ENCODE measurements at places on chromosomes 12 and 14.

DNA sequence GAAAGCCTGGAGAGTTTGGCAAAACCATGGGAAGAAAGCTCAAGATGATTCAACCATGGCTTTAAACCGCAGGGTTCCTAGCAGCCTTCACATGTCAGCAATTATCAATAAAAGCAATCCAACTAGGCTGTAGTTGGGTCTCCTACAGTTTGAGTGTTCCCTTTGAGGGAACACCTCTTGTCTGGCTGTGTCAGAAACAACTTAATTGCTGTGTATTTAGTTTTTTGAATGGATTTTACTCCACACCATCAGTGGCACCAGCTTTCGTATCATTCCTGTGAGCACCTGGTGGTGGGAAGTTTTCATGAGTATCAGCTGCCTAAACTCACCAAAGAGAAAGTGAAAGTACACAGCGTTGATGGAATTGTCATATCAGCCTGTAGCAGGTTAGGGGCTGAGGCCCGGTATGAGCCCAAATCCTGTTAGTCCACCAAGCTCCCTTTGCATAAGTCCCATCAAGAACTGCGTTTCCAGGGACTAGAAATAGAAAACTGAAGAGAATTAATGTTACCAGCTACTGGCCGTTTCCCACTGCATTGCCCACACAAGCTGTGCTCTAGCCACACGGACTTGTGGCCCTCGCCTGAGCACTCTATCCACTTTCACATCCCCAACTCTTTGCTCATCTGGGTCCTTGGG lies 10.9 kb upstream of the IL26 start:
- DNase-seq = no peak

- no peak for DNase-seq
These were observed 61.3 kb downstream of the C12orf50 start for GRCh38 chr12:87967871-87968270.

DNA sequence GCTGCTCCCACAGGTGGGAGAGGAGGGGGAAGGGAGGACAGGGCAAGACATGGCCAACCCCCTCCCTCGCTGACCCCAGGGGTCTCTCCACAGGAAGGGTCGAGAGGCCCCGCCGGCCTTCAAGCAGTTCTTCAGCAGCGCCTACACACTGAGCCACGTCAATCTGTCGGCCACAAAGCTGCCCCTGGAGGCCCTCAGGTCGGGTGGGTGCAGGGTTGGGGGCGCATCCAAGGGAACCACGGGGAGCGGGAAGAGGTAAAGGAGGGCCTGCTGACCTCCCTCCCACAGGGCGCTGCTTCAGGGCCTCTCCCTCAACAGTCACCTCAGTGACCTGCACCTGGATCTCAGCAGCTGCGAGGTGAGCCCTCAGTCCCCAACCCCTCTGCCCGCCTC lies 6.1 kb downstream of the CARMIL3 start:
- no peak for DNase-seq

- no peak for DNase-seq
These were observed 41.2 kb downstream of the CORO1C start for GRCh38 chr12:108690191-108690518.

DNA sequence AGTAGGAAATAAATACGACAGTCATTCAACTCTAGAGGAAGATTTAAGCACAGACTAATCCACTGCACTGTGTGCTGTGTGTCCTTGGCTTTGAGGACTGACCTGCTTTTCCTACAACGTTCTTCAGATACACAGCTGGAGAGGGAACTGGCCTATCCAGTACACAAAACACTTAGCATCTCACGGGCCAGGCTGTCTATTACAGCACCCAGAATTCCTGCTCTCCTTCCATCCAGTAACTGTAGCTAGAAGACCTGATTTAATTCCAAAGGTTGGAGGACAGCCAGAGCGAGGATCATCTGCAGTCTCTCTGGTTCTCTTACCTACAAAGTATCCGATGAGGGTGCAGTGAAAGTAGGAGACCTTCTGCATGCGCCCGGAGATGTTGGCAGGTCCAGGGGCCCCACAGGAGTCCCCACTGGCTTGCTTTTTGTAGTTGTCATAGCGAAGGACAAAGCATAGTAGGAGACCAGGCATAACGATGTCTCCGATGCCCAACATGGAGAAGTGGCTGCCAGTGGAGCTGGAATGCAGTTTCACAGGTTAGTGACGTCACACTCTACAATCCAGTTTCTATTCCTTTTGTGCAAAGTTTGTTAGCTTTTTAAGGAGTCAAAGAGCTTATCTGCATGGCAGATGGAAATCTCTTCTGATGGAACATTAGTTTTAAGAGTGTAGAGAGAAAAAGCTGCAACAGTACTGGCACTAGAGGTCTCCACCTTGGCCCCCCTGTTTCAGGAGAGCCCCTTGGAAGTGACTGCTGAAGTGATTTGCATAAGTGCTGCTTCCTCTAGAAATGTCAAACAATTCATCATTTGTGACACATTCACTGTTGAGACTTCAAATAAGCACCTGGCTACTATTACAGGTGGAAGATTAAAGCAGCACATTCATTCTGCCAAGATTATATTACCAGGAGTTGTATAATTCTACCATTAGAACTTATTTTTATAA lies 41.7 kb downstream of the ACADS start:
- no peak for DNase-seq

- no peak for DNase-seq
These were observed 156.0 kb downstream of the PHETA1 start for GRCh38 chr12:111212814-111213456.

GRCh38 chr14:50728836-50729235 lies 60.7 kb upstream of the SAV1 start:
- no peak for DNase-seq

DNA sequence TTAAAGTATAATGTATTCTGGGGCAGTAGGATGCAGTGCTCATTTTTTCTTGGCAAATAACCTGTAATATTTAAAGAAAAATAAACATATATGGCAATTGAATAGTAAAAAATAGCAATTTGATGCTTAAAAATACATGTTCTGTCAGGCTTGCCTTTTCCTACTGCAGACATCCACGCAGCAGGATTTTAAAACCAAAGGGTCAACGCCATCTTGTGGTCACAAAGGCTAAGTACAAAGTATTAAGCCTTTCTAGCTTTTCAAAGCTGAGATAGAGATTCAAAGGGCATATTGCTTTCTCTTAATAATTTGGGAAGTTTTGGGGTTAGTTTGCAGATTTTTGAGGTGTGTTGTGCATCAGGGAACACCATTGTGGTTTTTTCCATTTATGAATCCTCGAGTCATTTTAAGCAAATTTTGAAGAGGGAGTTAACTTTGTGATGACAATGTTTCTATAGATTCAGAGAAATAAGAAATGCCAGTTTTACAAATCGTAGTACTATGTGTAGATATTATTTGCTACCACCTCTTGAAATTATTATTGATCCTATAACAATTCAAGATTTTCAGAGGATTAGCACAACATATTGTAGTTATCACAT lies 4.7 kb upstream of the CCER1 start:
- DNase-seq = no peak

- no peak for DNase-seq
These were observed 15.8 kb upstream of the ORAI1 start for GRCh38 chr12:121610239-121611149.

GRCh38 chr12:84135586-84136279 lies 776.9 kb downstream of the SLC6A15 start:
- no peak for DNase-seq

GRCh38 chr12:92556141-92556540 lies 146.6 kb upstream of the PLEKHG7 start:
- no peak for DNase-seq

GRCh38 chr14:23285530-23286019 lies 357 bp downstream of the HOMEZ start:
- DNase-seq = no peak

GRCh38 chr14:87696485-87696884 lies 296.5 kb downstream of the GALC start:
- DNase-seq = no peak

- DNase-seq = no peak
These were observed 620 bp upstream of the NID2 start for GRCh38 chr14:52069307-52070050.

DNA sequence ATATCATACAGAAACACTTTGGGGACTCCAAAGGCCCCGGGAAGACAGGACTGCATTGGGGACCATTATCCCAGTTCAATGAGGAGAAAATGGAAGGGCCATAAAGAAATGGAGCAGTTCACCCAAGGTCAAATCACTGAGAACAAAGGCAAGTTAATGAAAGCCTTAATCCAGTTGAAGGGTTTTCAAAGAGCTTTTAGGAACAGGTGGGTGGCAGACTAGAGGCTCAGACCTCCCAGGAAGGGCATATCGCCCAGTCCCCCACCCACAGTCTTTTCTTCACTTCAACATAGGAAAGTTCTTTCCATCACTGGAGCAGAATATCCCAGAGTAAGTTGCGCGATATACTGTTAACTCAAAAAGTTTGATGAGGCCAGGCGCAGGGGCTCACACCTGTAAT lies 136.1 kb upstream of the CCND2 start:
- no peak for DNase-seq

DNA sequence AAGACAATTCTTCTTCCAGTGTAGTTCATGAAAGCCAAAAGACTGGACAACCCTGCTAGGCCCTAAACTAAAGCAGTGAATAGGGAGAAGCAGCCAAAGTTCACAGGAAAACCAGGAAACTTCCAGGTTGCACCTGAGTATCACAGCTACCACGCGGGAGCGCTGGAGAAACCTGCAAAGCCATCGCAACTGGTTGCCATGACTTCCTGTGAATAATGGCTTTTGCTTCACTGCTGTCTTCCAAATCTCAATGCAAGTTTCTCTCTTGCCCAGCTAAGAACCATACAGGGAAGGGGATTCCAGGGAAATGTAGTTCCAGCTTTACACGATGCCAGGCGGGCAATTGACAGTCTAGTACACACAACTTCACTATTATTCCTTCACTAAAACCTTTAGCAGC lies 114.1 kb downstream of the GXYLT1 start:
- DNase-seq = no peak

DNA sequence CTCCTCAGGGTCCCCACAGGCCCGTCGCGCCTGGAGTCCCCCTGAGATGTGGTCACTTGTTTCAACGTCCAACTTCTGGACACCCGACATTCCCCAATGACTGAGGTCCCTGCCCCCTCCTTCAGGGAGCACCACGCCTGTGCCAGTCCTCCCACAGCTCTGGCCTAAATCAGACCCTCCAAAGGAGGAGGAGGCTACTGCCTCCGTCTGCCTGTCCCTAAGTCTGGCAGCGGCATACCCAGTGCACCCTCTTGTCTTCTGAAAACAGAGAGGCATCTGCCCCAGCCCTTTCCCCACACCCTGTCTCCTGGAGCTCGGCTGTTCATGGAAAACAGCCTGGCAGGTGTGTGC lies 46.2 kb downstream of the TESC start:
- DNase-seq = no peak

DNA sequence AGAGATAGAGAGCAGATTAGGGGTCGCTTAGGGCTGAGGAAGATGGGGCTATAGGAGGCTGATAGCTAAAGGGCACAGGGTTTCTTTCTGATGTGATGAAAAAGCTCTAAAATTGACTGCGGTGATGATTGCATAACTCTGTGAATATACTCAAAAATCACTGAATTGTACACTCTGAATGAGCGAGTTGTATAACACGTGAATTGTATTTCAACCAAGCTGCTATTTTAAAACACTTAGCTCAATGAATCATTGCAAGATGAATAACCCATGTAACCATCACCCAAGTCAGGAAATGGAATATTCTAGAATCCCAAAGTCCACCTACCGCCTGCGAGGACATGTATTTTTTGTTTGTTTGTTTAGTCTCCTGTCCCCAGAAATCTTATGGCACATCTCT lies 60.1 kb upstream of the CCND2 start:
- no peak for DNase-seq

DNA sequence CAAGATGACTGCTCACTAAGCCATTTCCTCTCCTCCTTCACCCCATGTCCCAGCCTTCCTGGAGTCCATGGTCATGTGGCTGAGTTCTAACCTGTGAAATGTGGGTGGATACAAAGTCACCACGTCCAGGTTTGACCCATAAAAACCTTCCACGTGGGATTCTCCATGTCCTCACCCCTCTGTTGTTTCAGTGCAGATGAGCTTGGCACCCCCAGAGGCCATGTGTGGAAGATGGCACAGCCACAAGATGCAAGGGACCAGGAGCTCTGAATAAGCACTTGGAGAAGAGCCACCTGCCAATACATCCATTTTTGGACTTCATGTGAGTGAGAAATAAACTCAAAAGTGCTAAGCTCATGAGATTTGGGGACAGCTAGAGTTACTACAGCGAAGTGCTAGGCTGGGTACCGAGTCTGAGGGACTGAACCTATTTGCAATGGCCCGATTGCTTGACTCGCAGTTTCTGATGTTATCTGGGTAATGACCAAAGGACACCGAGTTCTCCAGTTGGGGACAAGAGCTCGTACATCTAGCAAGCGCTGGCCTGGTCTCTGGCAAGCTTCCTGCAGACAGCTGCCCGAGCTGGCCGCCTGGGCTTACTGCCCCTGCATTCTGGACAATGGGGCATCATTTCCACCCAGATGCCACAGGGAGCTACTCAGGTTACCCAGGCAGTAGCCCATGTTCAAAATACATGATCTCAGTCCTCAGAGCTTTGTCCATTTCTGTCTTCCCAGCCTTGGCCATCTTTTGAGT lies 7.7 kb upstream of the SLC24A4 start:
- no peak for DNase-seq

- no peak for DNase-seq
These were observed 35.1 kb upstream of the KCNH3 start for GRCh38 chr12:49503674-49504180.

DNA sequence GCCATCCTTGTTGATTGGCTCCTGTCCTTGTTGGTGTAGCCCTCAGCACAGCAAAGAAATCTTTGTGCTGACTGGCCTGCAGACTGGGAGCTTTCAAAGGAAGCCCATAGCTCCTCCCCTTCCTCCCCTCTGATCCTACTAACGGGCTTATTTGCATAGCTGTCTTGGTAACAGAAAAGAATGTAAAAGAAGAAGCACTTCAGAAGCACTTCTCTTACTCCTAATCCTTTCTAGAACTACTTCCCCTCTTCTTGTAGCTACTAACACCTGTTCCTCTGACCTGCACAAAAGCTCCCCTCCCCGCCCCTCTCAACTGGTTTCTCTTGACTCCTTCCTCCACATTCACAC lies 14.3 kb upstream of the RIC8B start:
- no peak for DNase-seq

DNA sequence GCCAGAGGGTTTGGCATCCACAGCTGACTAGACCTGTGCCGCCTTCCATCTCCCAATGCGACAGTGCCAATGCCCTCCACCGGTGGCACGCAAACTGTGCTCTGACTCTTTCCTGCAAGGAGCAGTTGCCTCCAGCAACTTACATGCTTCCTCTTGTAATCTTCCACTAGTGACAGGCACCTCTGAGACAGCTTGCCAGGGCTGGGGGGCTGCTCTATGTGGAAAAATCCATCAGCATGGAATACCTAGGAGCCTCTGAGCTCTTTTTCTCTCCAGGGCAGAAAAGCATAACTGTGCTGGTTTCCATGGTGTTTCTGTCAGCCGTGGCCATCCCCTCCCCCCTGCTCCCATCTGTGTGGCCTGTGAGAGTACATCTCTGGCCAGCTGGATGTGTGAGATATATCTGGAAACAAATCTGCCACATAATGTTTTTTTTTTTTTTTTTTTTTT lies 110.6 kb downstream of the MYRFL start:
- no peak for DNase-seq

DNA sequence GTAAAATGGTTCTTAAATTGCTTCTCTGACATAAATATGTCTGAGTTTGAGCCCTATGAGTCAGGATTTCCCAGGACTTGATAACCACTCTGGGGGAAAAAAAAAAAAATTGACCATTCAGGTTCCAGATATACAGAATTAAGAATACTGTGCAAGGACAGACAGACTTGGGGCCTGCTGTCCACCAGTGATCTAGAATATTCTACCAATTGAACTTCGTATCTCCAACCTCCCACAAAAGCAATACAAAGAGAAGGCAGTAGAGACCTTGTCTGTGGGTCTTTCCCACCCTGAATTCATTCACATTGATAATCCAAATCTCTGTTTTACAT lies 4.1 kb downstream of the SINHCAF start:
- no peak for DNase-seq

- no peak for DNase-seq
These were observed 9.5 kb upstream of the SAV1 start for GRCh38 chr14:50677527-50678063.
